Muscle of leg (tissue), 16 donors: ENCODE measurements at places on chromosomes 2 and 18. TPM values are rescaled to one million over a fixed set of nuclear protein-coding genes. Genes with fewer than 3 reads are reported as not detected.

GRCh38 chr2:126627643-126628042 is 28.3 kb upstream of the GYPC start:
- H3K27me3 ChIP-seq = no peaks in the 10 kb centered on the region
- H3K4me3 ChIP-seq = no peak overlapping the region
- no peak for DNase-seq
- no peak overlapping the region for H3K27ac ChIP-seq

GRCh38 chr2:17916584-17916983 is 38.1 kb downstream of the KCNS3 start:
- H3K27me3 ChIP-seq = no peaks in the 10 kb centered on the region
- no peak overlapping the region for H3K27ac ChIP-seq
- DNase-seq = no peak
- H3K36me3 ChIP-seq = no peaks in the 10 kb centered on the region
- H3K4me1 ChIP-seq = peaks cover 12% of the 10 kb centered on the region
- H3K4me3 ChIP-seq = no peak overlapping the region

- peaks cover 12% of the 10 kb centered on the region for H3K36me3 ChIP-seq
- H3K27ac ChIP-seq = no peak overlapping the region
- H3K4me3 ChIP-seq = no peak overlapping the region
- H3K27me3 ChIP-seq = no peaks in the 10 kb centered on the region
- no peaks in the 10 kb centered on the region for H3K4me1 ChIP-seq
- peak; percentile 13 for DNase-seq
Observed at GRCh38 chr2:158618891-158619490, 162.2 kb downstream of the PKP4 start.

GRCh38 chr2:230980468-230980867 is 15.5 kb upstream of the SPATA3 start:
- DNase-seq = no peak
- H3K4me3 ChIP-seq = no peak overlapping the region
- no peaks in the 10 kb centered on the region for H3K4me1 ChIP-seq
- peaks cover under 1% of the 10 kb centered on the region for H3K27me3 ChIP-seq
- no peak overlapping the region for H3K27ac ChIP-seq
- no peaks in the 10 kb centered on the region for H3K36me3 ChIP-seq

The ACVR1C gene
- polyA plus RNA-seq = 0.27 TPM

The ATP8B1 gene
- 4.3 TPM for polyA plus RNA-seq
